ENCODE measurements at places on chromosomes 16 and 17.
A peak's percentile ranks its signal among the peaks of the same experiment; 100 is the strongest.

DNA sequence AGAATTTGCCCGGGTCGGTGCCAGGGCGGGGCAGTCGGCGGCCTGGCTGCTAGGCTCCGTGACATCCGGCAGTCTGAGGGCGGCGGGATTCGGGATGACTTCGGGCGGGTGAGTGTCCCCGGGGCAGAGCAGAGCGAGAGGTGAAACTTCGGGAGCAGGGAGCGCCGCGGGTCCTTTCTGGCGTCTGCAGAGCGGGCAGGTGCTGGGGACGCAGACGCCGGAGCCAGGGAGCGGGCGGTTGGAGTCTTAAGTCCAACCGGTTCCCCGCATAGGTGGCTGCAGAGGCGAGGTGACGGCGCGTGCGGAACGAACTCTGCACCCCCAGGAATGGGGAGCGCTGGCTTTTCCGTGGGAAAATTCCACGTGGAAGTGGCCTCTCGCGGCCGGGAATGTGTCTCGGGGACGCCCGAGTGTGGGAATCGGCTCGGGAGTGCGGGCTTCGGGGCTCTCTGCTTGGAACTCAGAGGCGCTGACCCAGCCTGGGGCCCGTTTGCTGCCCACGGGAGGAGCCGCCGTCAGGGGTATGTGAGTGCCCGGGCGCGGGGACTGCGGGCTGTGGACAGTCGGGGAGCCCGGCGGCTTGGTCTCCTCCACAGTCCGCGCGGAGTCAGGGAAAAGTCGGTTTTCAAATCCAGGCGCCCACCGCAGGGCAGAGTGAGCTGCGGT lies at the start of gene B4GALNT2:
TSS of gene B4GALNT2 (plus strand) at position 71 of the 666 bp plus-strand sequence. CDS start at position 95, 24 bp downstream.
- DNase-seq = no peak

GRCh38 chr16:78815713-78816112 lies 716.3 kb downstream of the WWOX start:
- no peak for DNase-seq

DNA sequence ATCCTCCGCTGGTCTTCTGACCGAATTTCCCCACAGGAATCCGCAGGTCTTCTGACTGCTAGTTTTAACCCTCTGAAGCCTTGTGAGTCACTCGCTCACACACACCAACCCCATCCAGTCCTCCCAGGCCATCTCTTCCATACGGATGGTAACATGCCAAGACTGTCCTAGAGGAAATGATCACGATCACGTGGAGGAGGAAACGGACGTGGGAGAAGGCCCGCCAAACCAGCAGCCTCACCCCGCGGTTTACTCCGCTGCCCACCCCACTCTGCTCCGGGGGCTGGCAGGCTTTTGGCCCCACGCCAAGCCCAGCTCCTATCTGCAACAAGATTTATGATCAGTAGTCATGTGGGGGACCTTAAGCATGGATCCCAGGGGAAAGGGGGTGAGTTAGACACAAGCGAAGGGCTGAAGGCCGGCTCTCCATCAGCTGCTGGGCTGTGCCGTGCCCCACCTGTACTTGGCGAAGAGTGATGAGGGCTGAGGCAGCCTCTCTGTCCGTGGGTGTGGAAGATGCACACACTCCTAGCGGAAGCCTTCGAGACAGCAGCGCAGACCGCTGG lies 1.5 kb upstream of the FAAP100 start:
- no peak for DNase-seq

DNA sequence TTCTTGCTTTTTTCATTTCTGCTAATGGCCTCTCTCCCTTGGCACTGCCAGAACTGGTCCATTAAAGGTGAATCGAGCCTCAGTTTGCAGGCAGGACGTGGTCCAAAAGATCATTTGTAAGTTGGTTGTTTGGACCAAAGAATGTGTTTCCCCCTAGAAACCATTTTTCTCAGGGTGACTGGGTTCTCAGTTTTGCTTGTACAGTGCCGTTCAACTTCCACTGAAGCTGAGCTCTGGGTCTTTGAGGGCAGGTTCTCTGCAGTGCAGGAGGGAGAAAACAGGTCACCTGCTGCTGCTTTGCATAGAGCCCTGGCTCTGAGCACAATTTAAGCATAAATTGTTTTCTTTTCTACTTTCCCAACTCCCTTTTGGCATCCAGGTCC lies 9.0 kb upstream of the AMZ2 start:
- no peak for DNase-seq

GRCh38 chr16:8931859-8932258 lies 31.8 kb downstream of the USP7 start:
- peak; percentile 48 for DNase-seq
